ENCODE measurements at places on chromosomes 2 and 18. TPM values are rescaled to one million over a fixed set of nuclear protein-coding genes. Genes with fewer than 3 reads are reported as not detected.

GRCh38 chr2:19894134-19894792 is 7.5 kb downstream of the TTC32 start:
- peaks cover 9% of the 10 kb centered on the region for H3K4me1 ChIP-seq
- no peaks in the 10 kb centered on the region for H3K36me3 ChIP-seq
- H3K27me3 ChIP-seq: no peaks in the 10 kb centered on the region
- H3K4me3 ChIP-seq: no peak overlapping the region
- no peak overlapping the region for H3K27ac ChIP-seq

The LINC00305 gene
- total RNA-seq: not detected

The RNF152 gene
- total RNA-seq: 0.51 TPM

DNA sequence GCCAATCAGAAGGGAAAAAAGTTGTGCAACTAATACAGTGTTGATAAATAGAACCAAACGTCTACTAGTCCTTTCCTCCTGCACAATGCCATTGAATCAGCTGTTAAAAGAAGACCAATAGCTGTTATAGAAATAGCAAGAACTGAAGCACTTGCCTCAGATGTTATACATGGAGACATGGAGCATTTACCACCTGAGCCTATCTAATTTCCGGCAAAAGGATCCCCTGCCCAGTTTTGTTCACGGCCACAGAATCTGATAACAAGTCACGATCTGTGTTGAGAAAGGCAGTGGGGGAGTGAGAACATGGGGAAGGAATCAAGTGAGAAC is 285.4 kb downstream of the ZEB2 start:
- peak overlapping the region; percentile 17 for H3K27ac ChIP-seq
- no peaks in the 10 kb centered on the region for H3K27me3 ChIP-seq
- no peak overlapping the region for H3K4me3 ChIP-seq
- DNase-seq: no peak
- peaks cover 15% of the 10 kb centered on the region for H3K4me1 ChIP-seq

- no peaks in the 10 kb centered on the region for H3K4me1 ChIP-seq
- H3K27me3 ChIP-seq: no peaks in the 10 kb centered on the region
- no peaks in the 10 kb centered on the region for H3K36me3 ChIP-seq
- H3K4me3 ChIP-seq: no peak overlapping the region
Measured at GRCh38 chr2:224377751-224378700, 23.9 kb downstream of the FAM124B start.

The FIGN gene
- not detected for total RNA-seq

DNA sequence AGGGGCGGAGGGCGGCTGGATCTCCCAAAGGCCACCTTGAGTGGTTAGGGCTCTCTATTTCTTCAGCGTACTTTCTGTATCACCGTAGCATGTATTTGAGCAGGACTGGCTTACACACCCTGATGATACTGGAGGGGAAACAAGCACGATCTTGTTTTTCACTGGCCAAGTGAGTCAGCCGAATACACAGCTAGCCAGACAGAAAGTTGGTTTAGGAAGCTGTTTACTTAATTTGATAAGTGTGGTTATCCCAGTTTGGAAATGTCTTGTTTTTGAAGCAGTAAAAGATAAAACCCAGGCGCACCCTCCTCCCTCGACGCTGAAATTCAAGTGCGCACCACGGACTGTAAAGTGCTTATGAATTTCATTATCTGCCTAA is 582 bp downstream of the RIOK3 start:
- H3K36me3 ChIP-seq: no peaks in the 10 kb centered on the region
- H3K4me3 ChIP-seq: peak overlapping the region; percentile 96
- peaks cover 26% of the 10 kb centered on the region for H3K4me1 ChIP-seq
- H3K27ac ChIP-seq: peak overlapping the region; percentile 66
- no peaks in the 10 kb centered on the region for H3K27me3 ChIP-seq

The IAH1 gene
- total RNA-seq: 54.8 TPM

The ANO7 gene
- not detected for total RNA-seq

The CGREF1 gene
- total RNA-seq: 0.28 TPM
